EH (cell line): ENCODE measurements at places on chromosomes 1 and 21.

- DNase-seq, result peak; percentile 9
These were observed 4.3 kb downstream of the THEM4 start for GRCh38 chr1:151905070-151905442.

DNA sequence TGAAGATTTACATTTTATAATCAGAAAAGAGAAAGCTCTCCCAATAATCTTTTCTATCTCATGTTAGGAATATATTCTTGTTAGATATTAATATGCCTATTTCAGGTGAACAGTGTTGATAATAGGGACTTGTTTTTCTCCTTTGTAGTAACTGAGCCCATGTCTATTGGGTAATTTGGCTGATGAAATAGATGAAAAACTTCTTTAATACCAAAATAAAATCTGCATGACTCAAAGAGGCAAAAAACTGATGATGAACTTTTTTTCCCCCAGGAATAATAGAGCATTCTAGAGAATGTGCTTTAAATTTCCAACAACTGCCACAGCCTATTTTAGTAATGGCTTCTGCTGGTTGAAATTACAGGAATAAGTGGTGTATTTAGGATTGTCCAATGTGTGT, 178.9 kb upstream of the GREM2 start:
- DNase-seq, result peak; percentile 34

DNA sequence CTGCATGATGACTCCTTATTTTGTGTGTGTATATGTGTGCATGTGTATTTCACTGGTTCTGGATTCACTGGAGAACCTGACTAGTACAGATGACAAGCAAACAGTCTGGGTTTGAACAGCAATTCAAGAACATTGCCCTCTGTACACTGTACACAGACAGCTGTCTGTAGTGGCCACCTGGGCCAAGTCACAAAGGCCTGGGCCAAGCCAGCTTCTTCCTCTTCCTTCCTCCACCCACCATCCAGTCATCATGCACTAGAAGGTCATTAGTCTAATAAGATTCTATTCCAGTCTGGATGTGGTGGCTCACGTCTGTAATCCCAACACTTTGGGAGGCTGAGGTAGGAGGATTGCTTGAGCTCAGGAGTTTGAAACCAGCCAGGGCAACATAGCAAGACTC, 155.9 kb downstream of the ELAVL4 start:
- no peak for DNase-seq

DNA sequence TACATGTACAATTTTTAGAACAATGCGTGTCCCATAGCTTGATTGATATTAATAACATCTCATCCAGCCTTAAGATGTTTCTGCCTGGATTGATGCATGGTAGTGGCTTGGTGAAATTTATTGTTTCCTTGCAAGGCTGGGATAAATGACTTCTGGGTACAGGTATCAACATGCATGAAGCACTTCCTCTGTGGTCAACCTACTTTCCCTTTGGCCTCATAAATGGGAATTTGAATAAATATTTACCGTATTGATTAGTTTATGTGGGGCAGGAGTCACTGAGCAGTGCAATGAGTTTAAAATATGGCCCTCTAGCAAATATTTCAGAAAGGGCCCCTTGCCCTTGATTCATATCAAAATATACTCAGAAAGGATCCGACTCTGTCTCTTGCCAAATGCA, 83.9 kb upstream of the KCNE2 start:
- DNase-seq, result no peak

DNA sequence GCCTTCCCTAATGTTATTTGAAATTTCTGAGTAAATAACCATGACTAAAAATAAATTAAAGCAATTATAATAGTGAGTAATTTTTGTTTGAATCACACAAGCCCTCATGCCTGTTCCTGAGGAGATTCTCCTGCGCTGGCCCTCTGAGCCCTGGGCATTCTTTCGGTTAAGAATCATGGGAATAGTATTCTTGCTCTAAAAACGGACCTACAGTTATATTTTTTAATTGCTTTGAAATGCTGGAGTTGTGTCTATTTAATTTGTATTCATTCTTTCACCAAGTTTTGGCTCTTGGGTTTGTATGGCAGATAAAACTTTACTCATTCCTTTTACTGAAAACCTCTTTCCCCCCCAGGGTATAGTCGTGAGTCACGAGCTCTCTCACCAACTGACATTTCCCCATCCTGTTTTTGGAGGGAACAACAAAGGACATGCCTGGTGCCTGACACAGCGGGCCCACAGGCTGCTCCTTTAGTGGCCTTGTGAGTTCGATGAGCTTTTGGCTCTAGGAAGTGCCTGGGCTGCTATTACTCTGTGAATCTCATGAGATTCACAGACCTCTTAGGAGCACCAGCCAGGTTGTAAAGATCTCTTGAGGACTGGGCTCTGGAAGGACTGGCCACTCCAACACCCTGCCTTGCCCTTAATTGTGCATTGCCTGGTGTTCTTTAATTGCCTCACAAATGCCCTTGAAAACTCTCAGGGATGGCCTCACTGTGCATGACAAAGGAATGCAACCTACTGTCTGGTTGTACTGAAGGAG, 58.6 kb downstream of the DDR2 start:
- DNase-seq, result peak; percentile 99

DNA sequence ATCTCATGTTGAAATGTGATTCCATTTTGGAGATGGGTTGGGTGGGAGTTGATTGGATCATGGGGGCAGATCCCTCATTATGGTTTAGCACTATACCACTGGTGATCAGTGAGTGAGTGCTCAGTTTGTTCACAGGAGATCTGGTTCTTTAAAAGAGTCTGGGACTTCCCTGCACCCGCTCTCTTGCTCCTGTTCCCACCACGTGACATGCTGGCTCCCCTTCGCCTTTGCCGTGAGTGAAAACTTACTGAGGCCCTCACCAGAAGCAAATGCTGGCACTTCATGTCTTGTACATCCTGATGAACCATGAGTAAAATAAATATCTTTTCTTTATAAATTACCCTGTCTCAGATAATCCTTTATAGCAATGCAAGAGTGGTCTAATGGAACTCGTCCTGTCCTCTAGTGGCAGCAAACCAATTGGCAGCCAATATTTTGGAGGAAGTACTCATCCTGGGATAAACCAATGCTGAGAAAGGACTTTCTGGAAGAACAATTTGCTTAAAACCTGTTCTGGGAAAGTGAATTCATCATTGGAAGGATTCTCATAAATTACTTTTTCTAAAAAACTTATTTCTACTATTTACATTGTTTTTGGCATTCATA, 27.8 kb upstream of the CYP4A11 start:
- no peak for DNase-seq

DNA sequence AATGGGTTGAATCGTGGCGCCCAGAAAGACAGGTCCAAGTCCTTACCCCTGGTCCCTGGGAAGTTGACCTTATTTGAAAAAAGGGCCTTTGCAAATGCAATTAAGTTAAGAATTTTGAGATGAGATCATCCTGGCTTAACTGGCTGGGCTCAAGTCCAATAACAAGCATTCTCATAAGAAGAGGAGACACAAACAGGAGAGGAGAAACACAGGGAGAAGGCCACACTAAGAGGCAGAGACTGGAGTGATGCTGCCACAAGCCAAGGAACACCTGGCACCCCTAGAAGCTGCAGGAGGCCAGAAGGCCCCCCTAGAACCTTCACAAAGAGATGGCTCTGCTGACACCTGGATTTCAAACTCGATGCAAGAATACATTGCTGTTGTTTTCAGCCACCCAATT, 44.6 kb downstream of the PDPN start:
- DNase-seq, result no peak

- DNase-seq, result peak; percentile 86
These were observed 699 bp upstream of the NES start for GRCh38 chr1:156677616-156678596.

DNA sequence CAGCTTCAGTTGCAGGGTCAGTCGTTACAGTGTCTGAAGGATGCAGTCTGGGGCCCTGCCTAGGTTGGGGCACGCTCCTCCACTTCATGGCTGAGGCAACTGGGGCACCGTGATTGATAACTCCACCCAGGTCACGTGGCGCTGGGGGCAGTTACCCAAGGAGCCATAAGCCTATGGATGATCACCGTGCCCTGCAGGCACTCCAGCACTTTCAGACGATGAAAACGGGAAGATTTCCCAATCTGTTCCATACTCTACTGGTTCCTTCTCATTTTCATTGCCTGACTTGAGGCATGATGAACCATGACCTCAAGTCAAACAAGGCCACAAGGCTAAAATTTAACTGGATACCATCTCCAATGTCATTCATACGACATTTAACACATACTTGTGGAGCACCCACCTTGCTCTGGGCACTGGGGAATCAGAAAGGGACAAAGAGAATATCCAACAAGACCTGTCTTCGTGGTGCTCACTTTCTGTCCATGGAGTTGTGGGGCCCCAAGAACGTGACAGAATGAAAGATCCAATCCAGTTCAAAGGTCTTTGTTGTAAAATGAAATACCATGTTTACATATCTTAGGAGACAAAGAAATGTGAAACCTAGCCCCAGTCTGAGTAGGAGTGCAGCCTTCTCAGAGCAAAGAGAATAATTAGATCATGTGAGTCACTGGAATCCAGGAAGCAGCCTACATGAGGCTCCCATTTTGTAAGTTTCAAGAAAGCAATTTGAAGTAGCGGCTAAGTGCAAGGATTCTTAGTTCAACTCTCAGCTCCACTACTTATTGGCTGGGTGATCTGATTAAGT, 39.4 kb upstream of the SPOCD1 start:
- DNase-seq, result peak; percentile 73
